Karpas-422 (cell line): ENCODE measurements at places on chromosomes 6 and 20.

GRCh38 chr6:130896249-130896648 is 69.0 kb downstream of the SMLR1 start:
- no peak for DNase-seq

GRCh38 chr6:25743868-25744267 is 10.7 kb upstream of the SLC17A4 start:
- DNase-seq: no peak

DNA sequence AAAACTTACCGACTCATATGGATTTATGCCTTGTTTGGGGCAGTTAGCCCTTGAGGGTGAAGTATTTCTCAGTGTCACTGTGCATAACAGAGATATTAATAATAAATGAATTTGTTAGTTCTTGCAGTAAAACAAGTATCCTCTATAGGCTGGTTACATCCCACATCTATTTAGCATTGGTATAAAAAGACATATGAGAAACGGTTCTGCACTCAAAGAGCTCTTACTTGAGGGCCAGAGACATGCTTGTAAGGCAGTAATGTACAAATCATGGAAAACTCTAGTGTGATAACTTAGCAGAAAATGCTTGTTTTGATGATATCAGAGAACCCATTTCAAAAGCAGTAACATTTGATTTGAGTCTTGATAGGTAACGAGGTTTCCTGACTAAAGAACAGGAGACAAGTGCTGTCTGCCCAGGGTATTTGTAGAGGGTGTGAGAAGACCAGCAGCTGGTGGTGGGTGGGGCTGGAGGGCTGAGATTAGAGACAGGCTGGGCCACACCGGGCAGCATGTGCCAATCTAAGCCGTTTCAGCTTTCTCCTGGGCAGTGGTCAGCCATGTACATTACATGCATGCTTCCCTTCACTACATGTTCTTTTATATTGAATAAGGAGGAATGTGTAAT is 46.3 kb downstream of the TULP4 start:
- no peak for DNase-seq

GRCh38 chr20:44215125-44215524 is 4.6 kb upstream of the OSER1 start:
- DNase-seq: peak; percentile 87

- DNase-seq: no peak
Measured at GRCh38 chr6:11009353-11009752, 34.8 kb downstream of the ELOVL2 start.

- peak; percentile 87 for DNase-seq
Measured at GRCh38 chr6:36340618-36341454, 4.1 kb upstream of the BNIP5 start.

DNA sequence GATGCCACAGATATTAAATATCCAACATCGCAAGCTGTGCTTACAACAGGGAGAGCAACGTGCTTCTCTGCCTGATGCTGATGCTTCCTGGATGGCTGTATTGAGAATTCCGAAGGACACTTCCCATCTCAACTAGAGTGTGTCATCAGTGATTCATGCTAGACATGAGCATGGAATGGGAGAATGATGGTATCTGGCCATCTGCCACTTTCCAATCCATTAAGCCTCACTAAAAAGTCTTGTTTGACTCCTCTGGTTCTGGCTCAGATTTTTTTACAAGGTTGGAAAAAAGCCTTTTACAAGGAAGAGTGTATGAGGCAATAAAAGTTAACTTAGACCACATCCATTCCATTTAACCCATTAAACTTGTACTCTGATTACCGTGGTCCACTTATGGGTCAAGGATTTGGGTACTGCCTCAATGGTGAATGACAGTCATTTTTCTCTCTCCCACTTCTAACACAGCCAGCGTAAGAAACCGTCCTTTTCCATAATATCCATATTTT is 265.3 kb downstream of the UST start:
- DNase-seq: no peak

- peak; percentile 82 for DNase-seq
Measured at GRCh38 chr6:80338201-80338836, 231.8 kb downstream of the BCKDHB start.

GRCh38 chr20:35541118-35541782 is 628 bp upstream of the ERGIC3 start:
- no peak for DNase-seq

DNA sequence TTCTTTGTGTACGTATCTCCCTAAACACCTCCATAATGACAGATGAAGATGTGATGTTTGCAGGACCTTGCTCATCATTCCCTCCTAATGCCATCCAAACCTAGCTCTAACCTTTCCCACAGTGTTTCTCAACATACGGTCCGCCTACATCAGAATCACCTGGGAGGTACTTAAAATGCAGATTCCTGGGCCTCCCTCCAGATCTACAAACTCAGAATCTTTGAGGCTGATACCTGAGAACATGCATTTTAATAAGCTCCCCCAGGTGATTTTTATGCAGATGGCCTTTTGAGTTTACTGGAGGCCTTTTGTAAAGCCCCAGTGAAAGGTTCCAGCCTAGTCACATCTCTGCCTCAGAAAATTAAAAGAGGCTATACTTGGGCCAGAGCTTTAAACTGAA is 40.5 kb downstream of the METTL24 start:
- no peak for DNase-seq

GRCh38 chr6:87968435-87969278 is 79.0 kb upstream of the SPACA1 start:
- no peak for DNase-seq

DNA sequence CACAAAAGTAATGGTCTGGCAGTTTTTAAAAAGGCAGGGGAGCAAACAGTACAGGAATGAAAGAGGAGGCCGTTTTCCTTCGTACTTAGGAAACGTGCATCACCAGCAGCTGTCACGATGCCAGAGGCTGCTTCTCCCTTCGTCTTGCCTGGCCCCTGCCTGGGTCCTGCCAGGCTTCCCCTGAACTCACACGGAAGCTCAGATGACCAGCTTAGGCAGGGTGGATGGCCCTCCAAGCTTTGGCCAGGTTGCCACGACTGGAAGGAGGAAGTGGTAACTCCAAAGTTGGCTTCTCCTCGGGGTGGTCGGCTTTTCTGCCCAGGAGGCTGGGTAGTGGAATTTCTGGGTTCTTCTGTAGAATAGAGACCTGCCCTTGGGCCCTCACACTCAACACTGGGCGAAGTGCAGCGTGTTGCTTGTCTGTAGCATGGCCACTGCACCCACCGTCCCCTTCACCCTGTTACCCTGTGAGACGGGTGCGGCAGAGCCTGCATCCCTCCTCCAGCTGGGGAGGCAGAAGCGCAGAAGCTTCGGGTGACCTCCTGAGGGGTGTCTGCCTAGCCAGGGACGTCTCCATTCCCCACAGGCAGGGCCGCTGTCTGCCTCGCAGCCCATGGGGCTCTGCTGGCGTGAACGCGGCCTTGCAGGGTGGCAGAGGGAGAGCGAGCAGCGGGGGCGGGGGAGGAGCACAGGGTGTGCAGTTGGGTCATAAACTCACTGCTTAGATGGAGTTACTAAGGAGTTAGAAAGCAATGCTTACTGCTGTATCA is 18.4 kb upstream of the RBM38 start:
- peak; percentile 32 for DNase-seq

DNA sequence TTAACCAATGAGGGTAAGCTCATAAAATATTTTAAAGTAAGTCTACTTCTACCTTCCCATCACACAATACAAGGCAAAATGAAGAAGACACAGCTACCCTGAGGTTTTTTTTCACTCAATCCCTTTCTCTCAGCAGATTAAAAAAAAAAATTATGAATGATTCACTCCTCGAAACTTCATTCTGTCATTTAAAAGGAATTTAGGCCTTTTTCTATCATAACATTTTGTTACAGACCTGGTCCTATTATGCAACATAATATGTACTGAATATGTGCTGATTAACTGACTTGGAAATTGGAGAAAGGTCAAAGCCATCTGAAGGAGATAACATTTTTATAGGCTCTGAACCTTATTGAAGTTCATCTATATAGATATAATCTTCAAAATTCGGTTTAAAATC is 45.5 kb downstream of the PRL start:
- DNase-seq: no peak

DNA sequence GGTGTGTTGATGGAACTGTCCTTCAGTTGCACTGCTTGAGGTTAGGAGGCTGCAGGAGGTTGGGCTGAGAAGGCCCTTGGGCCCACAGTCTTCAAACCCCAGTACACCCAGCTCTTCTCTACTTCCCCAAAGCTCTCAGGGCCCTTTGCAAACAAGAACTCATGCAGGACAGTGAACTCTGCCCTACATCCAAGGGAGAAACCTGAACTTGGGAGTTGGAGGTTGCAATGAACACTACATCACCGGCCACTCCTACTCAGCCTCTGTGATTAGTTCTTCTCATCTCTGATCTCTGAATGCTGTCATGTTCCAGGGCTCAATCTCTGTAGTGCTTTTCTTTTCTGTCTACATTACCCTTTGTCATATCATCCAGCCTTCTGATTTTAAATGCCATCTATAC is 148.5 kb upstream of the PDE7B start:
- DNase-seq: no peak

DNA sequence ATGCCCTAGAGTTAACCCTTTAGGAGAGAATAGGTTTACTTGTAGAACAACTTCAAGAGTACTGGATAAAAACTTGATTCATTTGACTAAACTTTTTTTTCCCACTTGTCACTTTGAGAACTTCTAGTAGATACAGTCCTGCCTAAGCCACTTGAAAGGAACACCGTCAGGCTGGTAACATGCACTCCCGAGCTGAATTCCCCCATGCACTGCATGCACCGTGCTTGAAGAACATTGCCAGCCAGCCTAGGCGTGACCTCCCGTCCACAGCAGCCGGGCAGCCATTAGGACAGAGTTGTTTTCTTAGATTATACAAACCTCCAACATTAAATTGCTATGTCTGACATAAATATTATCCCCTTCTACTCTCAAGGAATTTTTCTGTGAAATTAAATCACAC is 52.6 kb downstream of the SMLR1 start:
- DNase-seq: no peak

DNA sequence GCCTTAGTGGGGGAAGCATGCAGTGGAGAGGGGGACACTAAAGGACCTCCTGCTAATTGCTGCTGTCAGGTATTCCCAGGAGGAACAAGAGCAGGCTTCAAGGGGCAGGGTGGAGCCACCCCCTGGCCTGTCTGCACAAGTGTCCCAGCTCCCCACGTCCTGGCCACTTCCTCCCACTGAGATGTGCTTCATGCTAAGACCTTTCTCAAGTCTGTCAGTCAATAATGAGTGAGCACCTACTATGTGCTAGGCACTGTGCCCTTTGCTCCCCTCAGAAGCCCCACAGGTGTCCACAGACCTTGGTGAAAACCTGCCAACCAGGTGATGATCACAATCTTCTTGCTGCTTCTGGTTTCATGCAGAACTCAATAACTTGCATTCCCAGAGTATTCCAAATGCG is 147.9 kb downstream of the UNC5CL start:
- DNase-seq: no peak

GRCh38 chr20:25324412-25324811 is 66.2 kb downstream of the ABHD12 start:
- peak; percentile 55 for DNase-seq

DNA sequence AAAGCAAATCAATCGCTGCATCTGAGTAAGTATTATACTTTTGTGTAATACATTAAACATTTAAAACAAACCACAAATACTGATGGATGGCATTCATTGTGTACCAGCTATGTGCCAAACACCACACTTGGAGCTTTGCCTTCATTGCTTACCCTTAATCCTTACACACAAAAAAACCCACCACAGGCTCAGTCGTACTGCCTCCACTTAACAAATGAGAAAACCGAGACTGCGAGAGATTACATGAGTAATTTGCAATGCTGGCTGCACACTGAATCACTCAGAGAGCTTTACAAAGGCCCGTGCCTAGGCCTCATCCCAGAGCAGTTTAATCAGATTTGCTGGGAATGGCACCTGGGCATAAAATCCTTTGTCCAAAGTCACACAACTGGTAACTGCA is 130.5 kb downstream of the EDN1 start:
- DNase-seq: no peak

GRCh38 chr6:106684011-106684410 is 54.6 kb downstream of the QRSL1 start:
- DNase-seq: no peak

DNA sequence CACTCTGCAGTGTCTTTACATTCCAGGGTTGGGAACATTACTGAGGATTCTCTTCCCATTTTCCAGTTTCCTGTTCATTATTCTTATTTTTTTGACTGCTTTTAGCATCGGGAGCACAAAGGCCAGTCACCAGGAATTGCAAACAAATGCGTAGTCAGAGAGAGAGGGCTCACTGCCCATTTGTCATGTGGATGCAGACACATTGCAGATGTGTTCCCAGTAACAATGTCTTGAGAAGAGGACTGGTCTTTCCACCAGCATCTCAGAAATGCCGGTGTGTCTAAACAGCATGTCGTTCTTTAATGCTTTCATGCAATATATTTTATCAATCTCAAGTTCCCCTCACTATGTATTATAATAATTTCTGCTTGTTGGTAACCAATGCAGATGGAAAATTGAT is 952 bp upstream of the TAAR6 start:
- DNase-seq: no peak

DNA sequence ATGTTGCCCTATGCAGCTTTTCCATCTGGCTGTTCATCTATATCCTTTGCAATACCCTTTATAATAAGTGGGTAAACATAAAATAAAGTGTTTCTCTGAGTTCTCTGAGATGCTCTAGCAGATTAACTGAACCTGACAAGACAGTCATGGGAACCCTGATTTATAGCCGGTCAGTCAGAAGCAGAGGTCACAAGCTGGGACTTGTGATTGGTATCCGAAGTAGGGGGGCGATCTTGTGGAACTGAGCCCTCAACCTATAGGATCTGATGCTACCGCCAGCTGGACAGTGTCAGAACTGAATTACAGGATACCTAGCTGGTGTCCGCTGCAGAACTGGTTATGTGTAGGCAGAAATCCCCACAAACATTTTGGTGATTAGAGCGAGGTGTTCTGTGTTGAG is 39.0 kb downstream of the SLC17A5 start:
- DNase-seq: no peak

- DNase-seq: no peak
Measured at GRCh38 chr6:70849348-70850069, 107.4 kb downstream of the B3GAT2 start.

DNA sequence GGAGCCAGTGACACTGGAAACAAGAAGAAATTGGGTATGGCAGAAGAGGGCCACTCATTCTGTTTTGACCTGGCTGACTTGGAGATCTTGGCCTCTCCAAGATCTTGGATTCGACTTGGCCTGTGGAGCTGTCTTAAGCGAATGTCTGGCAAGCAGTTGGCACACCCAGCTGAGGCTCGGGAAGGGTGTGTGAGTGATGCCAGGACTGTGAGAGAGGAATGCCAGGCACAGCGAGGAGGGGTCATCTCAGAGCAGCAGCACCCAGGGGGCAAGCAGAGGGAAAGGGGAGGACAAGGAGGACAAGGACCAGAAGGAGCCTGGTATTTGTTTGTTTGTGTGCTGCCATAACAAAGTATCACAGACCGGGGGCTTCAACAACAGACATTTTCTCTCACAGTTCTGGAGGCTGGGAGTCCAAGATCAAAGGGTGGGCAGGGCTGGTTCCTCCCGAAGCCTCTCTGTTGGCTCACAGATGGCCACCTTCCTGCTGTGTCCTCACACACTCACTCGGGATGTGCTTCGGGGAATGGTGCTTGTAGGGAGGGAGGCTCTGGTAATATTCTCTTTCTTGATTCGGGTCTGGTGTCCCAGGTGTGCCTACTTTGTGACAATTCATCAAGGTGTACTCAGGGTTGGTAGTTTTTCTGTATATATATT is 33.0 kb downstream of the RPP40 start:
- no peak for DNase-seq

GRCh38 chr6:132506869-132507808 is 5.8 kb downstream of the STX7 start:
- no peak for DNase-seq

- DNase-seq: no peak
Measured at GRCh38 chr6:75347898-75348610, 63.5 kb upstream of the TMEM30A start.
